ENCODE measurements at places on chromosomes 1 and 21.

DNA sequence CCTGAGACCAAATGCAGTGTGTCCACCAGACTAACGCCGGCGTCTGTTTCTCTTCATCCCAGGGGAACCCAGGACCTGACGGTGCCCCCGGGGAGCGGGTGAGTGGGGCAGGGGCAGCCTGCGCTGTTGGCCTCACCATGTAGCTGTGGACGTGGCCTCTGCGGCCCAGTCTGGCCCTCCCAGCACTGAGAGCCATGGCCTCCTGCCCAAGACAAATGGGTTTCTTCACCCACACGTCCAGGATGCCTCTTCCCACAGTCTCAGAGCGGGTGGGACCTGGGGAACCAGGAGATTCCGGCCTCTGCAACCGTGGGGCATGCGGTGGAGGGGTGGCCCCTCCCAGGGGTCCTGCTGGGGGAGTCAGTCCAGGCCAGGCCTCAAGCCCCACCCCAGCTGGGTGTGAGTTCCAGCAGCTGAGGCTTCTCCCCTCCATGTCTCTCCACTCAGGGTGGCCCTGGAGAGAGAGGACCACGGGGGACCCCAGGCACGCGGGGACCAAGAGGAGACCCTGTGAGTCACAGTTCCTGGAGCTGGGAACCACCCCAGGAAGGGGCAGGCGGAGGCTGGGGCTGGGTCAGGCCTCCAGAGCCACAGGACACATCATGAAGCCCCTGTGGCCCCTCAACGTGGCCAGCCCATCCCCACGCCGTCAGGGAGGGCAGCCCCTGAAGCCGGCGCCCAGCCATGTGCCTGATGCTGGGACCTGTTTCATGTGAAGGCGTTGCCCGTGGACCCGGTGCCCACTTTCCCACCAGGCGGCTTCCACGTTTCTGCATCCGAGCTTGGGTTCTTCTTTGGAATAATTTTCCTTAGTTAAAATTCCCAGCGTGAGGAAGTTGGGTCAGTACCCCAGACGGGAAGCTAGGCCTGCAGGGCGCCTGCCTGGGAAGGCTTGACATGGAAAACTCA lies 11.0 kb downstream of the COL6A1 start:
- DNase-seq, result no peak

DNA sequence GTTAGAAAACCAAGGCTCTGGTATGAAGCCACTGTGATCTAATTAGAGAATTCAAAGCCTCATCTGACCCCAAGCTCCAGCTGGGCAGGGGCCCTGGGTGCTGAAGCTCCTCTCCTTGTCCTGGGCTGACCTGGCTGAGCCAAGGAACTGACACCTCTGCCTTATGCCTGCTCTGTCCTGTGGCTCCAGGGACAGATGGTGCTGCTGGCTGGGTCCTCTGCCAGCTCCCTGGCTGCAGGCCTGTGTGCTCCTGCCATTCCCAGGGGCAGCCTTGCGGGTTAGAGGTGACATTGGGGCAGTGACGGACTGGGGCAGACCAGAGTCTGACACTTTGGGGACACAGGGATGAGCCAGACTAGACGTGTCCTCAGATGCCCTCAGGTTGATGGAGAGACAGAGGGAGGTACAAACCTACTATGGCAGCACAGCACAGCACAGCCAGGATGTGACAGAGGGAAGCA lies 11.8 kb downstream of the ACOT11 start:
- DNase-seq, result no peak

DNA sequence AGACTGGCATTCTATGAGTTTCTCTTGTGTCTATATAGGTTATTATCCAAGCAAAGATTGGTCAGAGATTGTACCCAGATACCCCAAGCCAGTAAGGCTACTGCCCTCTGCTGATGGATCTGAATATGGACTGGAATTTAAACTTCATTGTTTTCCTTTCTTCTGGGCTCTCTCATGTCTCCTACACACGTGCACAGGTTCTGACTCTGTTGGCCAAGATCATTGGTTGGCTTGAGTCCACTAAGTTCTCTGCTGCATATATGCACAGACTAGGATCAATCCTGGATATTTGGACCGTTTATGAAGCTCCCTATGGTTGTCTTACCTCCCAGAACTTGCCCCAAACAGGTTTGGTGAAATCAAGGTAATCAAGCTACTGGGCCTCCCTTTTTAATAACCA lies 69.7 kb downstream of the CC2D1B start:
- DNase-seq, result no peak

DNA sequence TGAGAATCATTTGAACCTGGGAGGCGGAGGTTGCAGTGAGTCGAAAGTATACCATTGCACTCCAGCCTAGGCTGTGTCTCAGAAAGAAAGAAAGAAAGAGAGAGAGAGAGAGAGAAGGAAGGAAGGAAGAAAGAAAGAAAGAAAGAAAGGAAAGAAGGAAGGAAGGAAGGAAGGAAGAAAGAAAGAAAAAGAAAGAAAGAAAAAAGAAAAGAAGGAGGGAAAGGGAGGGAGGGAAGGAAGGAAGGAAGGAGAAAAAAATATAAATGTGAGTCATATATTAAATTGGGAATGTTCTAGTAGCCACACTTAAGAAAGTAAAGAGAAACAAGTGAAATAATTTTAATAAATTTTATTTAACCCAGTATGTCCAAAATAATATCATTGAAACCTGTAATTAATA lies 16.7 kb upstream of the CITED4 start:
- no peak for DNase-seq

GRCh38 chr1:201826830-201827229 lies 2.1 kb upstream of the IPO9 start:
- DNase-seq, result no peak

- no peak for DNase-seq
These were observed 92.5 kb downstream of the RIPK4 start for GRCh38 chr21:41674402-41674801.

GRCh38 chr1:247530785-247531184 lies 5.5 kb downstream of the OR2C3 start:
- no peak for DNase-seq

DNA sequence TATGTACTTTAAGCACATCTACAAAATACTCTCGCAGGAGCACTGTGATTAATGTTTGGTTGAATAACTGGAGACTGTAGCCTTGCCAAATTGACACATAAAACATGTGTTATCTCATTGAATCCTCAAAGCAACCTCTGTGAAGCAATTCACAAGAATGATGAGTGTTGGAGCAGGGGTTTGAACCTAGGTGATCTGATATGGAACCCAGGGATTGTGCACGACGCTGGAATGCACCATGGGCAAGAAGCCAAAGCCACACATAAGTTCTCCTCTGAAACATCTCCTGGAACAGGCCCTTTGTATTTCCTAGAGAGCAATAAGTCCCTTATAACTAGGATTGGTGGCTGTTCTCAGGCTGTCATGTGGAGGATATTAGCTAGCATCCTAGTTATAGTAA lies 124.6 kb upstream of the IVNS1ABP start:
- no peak for DNase-seq

DNA sequence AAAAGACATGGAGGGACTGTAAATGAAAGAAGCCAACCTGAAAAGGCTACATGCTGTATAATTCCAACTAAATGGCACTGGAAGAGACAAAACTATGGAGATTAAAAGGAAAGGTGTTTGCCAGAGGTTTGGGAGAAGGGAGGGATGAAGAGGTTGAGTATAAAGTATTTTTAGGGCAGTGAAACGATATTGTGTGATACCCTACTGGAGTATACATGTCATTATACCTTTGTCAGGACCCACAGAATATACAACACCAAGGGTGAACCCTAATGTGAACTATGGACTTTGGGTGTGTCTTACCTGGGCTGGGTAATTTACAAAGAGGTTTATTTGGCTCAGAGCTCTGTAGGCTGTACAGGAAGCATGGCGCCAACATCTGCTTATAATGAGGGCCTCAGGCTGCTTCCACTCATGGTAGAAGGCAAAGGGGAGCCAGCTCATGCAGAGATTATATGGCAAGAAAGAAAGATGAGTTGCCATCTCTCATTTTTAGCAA lies 73.4 kb downstream of the CD2 start:
- DNase-seq, result no peak

DNA sequence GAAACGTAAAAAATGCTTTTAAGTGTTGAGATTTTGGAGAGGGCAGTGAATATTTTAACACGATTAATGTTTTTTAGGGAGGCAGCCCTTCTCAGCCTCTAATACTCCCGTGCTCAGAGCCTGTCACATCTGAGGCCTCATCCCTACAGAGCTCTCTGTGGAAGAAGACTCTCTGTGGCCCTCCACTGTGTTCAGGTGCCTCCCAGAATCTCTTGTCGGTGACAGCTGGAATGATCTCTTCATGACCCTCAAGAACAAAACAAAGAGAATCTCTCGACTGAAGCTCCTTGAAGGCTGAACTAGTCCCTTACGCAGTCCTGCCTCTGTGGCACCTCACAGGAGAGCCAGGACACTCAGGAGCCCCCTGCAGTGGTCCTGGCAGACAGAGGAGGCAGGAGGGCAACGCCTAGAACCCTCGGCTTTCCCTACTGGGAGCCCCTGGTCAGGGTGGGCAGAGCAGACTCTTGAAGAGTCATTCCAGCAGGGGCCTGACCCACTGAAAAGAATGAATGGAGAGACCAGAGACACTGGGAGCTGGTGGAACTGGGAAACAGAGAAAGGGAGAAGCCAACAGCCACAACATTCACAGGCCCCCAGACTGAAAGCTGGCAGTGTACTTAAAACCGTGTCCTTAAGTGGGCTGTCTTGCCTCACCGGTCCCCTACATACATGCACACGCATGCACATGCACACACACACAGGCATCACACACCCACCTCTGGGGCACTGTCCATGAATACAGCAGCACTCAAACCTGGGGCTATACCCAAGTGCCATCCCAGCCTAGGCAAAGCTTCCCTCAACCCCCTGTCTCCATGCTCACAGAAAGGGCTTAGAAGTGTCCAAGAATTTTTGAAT lies 67.5 kb upstream of the ANGPTL1 start:
- no peak for DNase-seq

- no peak for DNase-seq
These were observed 52.9 kb upstream of the CNTN2 start for GRCh38 chr1:204990059-204990664.

- no peak for DNase-seq
These were observed 3.2 kb upstream of the TAL1 start for GRCh38 chr1:47235241-47235681.

Data from CD4-positive, alpha-beta T cell treated with Interleukin-6 for 4 hours (primary cell).